Effector memory CD4-positive, alpha-beta T cell (primary cell): ENCODE measurements at places on chromosomes 12 and 14.
A peak's percentile ranks its signal among the peaks of the same experiment; 100 is the strongest.

GRCh38 chr12:68111995-68112394 lies 47.5 kb downstream of the IFNG start:
- DNase-seq: no peak

DNA sequence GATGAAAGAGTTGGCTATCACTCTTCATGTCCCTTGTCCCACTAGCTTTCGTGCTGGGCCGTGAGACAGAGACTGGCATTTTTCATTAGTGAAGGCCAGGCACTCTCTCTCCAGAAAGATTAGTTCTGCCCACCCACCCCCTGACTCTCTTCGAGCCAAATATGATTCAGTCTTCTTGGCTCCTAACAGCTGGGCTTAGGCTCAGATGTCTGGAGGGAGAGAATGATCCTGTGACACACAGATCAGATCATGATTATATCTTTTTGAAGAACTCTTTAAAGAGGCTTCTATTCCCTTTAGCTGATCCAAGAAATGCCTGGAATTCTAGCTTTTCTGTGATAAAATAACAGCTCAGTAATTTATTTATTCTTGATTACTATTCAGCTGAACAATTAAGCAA lies 5.2 kb upstream of the GNG2 start:
- no peak for DNase-seq

DNA sequence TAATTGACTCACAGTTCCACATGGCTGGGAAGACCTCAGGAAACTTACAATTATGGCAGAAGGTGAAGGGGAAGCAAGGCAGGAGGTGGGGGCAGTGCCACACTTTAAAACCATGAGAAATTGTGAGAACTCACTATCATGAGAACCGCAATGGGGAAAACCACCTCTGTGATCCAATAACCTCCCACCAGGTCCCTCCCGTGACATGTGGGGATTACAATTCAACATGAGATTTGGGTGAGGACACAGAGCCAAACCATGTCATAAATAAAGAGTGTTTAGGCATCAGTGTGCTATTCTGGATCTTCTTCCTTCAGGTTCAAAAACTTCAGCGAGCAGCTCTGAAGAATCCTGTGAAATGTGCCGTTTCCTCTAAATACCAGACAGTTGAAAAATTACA lies 9.7 kb downstream of the DDX47 start:
- no peak for DNase-seq

- DNase-seq: no peak
Observed at GRCh38 chr12:53593707-53594106, 32.5 kb downstream of the ATF7 start.

DNA sequence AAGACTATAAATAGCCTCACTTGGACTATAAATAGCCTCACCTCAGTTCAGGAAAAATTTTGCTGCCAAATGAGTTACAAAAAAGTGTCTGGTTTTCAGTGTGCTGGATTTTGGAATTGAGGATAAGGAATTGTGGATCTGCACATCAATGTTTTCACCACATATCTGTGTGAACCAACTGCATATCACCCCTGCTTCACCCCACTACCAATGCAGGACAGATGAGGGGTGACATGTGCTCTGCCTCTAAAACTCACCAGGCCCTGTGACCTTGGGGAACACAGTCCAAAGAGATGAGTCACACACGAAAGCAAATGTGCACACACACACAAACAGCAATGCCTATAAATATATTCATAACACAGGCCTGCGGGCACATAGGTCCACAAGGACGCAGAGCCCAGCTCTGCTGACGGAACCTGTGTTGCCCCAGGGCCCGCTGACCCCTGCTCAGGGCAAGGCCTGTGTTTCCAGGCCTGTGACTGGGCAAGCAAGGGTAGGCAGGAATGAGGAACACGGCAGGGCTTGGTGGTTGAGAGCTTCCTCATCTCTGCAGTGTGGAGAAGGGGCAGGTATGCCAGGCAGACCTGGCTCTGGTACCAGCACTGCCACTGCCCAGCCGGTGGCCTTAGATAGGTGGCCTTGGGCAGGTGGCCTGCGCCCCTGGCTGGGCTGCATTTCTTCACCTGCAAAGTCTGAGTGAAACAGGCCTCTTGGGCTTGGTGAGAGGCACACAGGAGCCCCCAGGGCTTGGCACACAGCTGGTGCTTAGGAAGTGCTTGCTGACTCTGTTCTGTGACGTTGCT lies 82.4 kb downstream of the ARL6IP4 start:
- DNase-seq: no peak

DNA sequence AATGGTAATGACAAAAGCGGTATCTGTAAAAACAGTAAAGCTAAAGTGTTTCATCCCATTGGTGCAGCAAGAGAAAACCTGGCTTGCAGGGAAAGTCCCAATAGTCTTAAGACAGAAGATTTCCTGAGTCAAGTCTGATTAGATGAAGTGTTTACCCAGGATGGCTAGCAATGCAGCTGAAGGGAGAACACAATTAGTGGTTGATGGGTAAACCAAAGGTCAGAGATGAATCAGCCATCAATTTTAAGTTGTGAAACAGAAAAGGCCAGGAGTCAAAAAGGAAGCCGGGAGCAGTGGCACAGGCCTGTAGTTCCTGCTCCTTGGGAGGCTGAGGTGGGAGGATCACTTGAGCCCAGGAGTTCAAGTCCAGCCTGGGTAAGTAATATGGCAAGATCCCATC lies 52.6 kb downstream of the SEC23A start:
- no peak for DNase-seq

- no peak for DNase-seq
Observed at GRCh38 chr12:10614056-10614370, 604 bp upstream of the MAGOHB start.

DNA sequence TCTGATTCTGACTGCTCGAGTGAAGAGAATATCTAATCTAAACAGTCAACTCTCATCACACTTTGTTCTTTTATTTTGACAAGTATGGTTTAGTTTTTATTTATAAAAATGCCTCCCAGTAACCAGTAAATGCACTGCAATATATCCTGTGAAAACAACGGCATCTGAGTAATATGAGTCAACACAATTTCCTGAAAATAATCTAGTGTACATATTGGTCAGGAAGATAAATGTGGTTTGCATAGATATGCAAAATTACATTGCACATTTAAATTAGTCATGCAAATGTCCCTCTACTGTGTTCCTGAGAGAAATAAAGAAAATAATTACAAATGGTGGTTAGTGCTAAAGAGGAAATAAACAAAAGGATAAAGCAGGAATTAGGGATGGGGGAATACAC lies 1190.7 kb upstream of the SEL1L start:
- DNase-seq: no peak

DNA sequence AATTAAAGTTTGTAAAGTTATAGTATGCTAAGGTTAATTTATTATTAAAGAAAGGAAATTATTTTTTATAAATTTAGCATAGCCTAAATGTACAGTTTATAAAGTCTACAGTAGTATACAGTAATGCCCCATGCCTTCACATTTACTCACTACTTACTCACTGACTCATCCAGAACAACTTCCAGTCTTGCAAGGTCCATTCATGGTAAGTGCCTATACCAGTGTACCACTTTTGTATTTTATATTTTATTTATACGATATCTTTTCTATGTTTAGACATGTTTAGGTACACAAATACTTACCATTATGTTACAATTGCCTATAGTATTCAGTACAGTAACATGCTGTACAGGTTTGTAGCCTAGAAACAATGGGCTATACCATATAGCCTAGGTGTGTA lies 95.1 kb upstream of the GRIN2B start:
- no peak for DNase-seq

GRCh38 chr12:51505360-51506105 lies 80.9 kb downstream of the SLC4A8 start:
- no peak for DNase-seq

- DNase-seq: no peak
Observed at GRCh38 chr12:7289743-7290142, 14.1 kb upstream of the ACSM4 start.

- no peak for DNase-seq
Observed at GRCh38 chr12:106790020-106790419, 15.5 kb downstream of the RIC8B start.

GRCh38 chr14:30966415-30967363 lies 58.8 kb upstream of the AP4S1 start:
- DNase-seq: no peak

- DNase-seq: peak; percentile 0
Observed at GRCh38 chr12:89051065-89051677, 301.1 kb downstream of the DUSP6 start.

- no peak for DNase-seq
Observed at GRCh38 chr14:75335571-75335970, 56.9 kb downstream of the FOS start.

GRCh38 chr12:75725521-75726111 lies 214.2 kb upstream of the KRR1 start:
- no peak for DNase-seq

DNA sequence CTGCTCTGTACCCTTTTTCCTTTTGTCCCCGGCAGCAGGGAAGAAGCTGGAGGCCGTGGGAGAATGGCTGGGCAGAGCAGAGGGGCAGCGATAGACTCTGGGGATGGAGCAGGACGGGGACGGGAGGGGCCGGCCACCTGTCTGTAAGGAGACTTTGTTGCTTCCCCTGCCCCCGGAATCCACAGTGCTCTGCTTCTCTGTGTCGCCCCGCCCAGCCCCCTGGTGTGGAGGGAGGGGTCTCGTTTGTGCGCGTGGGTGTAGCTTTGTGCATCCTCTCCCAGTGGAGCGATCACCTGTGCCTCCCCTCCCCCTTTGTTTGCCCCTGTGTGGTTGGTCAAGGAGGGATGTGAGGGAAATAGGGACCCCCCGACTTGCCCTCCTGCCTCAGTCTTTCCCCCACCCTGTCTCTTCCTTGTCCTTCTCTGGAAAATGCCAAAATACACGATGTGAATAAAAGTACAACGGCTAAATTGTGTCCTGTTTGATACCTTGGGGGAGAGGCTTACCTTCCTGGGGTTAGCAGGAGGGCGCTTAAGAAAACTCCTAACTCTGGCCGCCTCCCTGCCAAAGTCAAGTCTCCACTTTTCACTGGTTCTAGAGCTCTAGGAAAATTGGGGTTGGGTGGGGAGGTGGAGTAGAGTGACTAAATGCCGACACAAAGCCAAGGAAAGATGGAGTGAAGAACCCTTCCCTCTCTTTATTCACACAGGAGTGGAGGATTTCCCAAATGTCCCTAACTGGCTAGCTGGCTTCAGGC lies 990 bp upstream of the TPI1 start:
- no peak for DNase-seq

- peak; percentile 62 for DNase-seq
Observed at GRCh38 chr12:6607751-6608591, 792 bp upstream of the CHD4 start.

DNA sequence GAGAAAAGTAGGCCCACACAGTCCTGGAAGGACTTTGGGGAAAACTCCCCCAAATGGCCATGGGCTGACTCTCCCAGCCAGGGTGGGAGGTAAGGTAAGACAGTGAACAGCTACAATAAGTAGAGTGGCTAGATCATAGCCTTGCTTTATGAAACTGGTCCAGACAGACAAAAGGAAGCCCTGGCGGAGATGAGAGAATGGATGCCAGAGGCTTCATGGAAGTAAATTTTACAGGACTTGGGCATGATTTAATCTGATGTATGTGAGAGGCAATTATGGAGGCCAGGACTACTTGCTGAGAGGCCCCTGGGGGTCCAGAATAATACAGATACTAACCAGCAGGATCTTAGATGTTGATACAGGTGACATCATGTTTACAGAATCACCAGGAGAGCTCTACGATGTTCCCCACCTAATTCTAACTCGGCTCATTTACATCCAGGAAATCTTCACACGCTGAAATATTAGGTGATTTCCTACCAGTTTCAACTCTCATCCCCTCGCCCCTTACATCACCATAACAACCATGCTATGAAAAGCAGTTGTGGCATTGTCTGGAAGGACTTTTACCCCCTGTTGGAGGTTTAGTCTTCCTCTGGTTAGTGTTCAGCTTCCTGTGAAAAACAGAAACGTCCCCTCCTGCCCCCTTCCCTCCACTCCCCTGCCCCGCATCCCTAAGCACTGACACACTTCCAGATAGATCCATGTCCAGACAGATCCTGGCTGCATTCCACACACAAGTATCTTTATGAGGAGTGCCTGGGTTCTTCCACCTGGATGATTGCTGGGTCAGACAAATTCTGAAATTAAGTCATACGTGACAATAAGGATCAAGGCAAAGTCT lies 39.5 kb upstream of the NT5DC3 start:
- no peak for DNase-seq

GRCh38 chr12:44738051-44738450 lies 138.1 kb downstream of the NELL2 start:
- no peak for DNase-seq

- DNase-seq: no peak
Observed at GRCh38 chr12:119710965-119711551, 43.1 kb downstream of the PRKAB1 start.

DNA sequence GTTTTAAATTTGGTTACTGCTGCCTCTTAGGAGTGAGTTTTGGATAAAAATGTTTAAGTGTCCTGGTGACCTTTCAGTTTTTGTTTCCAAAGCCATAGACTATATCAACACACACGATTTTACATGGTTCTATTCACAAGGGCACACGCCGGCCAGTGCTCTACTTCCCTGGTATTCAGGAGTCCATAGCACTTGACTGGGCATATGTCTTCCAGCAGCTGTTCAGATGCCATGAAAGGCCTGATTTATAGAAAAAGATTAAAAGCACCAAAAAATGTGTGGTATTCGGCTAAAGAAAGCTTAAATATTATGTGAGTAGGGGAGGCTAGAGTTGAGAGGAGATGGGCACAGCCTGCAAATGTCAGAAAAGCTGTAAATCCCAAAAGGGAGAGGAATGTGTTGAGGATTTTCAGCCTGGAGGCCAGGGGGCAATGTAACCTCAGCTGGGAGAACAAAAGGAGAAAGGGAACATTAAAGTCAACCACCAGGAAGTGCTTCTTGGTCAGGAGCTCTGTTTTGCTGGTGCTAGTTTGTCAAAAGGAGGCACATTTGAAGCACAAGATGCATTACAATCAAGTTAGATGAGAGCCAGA lies 478.4 kb downstream of the RAD51B start:
- DNase-seq: no peak

DNA sequence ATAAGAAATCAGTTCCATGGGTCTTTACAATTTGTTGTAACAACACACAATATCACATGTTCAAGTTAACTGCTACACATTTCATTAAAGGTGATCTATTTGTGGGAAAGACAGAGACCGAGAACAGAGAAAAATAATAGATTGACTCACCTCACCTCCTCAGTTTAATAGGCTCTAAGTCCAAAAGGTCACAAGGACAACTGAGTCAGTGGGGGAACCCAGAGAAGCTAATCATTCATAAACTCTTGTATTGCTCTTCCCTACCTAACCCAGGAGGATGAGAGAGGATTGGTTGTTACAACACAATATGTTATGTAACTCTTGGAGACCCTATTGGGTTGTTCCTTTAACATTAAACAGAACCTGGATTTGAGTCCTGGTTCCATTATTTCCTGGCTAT lies 72.2 kb upstream of the CRY1 start:
- no peak for DNase-seq

DNA sequence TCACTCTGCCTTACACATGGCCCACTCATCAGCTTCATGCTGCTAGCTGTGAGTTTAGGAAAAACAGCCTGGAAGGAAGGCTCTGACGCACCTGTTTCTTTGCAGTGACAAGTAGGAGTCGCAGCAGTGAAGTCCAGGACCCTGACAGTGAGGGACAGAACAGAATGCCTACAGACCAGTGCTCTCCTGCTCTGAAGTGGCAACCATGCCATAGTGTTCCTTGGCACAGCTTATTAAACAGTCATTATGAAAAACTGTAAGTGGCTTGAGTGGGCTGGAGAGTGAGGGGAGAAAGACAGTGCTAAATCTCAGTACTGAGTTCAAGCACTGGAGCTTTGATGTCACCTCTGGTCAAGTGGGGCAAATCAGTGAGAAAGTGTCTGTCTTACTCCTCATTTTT lies 61.7 kb downstream of the MYRFL start:
- no peak for DNase-seq

GRCh38 chr14:67391268-67391667 lies 20.7 kb downstream of the PLEK2 start:
- no peak for DNase-seq
